ENCODE measurements at places on chromosomes 3 and 15.
A peak's percentile ranks its signal among the peaks of the same experiment; 100 is the strongest.

GRCh38 chr3:134153761-134154160, 96.9 kb downstream of the RYK start:
- DNase-seq, result no peak

DNA sequence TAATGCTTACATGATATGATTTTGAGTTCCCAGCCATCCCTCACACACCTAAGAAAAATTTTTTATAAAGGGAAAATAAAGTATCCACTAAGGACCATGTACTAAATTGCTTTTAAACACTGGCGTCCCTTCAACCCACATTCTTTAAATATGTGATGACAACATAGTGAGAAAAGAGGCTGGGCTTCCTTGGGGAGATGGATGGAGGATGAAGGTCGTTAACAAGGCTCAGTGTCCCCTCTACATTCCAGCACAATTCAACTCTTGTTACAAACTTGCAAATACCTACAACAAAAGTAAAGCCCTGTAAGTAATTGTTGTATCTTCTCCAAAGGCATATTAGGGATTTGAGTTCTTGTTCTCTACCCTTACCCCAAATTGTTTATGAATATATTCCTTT, 87.2 kb upstream of the SLC4A7 start:
- no peak for DNase-seq

DNA sequence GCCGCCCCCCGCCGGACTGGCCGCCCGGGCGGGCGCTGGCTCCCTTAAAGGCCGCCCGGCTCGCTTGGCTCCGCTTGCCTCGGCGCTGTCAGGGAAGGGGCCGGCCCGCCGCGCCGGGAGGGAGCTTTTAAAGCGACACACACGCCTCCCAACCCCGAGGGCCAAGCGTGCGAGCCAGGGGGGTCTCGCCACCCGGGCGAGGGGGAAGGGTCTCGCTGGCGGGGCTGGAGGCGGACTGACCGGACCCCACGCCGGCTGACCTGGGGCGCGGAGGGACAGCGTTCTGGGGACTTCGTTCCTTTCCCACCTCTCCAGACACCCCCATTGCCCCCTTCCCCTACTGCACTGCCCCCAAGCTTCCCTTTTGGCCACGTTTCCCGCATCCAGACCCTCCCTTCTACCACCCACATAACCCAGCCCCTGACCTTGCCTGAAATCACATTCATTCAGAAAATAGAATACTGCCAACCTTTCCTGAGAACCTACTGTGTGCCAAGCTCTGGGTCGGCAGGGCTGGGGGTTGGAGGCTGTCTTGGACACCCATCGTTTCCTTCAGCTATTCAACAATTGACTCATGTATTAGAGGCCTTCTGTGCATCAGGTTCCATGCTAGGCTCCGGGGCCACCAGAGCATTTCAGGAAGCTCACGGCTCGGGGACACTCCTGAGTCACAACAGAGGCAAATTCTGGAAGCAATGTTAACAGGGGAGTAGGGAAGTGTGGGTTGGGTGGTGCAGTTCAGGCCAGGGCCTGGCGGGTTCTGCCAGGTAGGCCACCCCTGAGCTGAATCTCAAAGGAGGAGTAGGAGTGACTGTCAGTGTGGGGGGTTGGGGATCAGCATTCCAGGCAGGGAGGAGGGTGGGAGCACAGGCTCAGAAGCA, at the start of gene INSYN1:
INSYN1 (minus strand) TSS at position 102 of the 881 bp plus-strand sequence. CDS start 2,221 bp downstream, outside the sequence.
- no peak for DNase-seq

DNA sequence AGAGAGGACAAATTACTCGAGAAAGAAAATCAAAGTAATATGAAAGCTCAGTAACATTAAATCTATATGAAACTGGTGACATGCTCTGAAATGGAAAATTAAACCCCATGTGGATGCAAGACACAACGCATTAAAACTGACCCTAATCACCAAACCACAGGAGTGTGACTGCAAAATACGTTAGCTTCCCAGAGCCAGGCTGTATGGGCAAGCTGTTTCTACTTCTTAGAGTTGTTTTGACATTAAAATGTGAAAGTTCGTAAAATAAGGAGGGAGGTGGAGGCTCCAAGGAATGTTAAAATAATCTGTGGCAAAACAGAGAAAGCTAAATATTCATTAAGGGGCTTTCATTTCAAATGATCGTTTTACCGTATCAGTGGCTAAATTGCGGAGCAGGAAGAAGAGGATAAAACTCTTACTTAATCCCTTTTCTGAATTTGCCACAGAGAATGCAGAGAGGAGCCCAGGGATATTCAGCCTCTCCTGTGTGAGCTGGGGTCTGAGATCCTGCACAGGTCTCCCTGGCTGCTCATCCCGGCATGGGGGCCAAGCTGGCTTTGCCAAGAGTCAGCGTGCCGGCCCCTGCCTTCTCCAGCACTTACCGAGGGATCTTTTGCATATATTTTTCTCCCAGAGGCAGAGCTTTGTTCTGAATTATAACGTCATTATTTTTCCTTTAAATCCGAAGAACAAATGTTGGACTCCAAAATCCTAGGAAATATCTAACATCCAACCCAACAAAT, 239.8 kb upstream of the THBS1 start:
- DNase-seq, result no peak

DNA sequence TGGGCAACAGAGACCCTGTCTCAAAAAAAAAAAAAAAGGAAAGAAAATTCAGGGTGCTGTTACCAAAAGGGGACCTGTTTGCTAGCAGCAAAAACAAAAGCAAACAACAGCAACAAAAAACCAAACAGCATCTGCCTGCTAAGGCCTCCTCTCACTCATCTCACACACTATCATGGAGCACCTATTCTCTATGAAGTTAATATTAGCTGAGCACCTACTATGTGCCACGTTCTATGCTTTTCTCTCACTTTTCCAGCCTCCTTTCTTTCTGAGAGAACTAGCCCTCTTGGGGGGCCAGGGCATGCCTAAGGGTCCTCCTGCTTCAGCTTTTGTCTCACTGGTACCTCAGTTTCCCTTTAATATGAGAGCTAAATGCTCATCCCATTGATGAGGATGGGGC, 468 bp upstream of the GPR62 start:
- DNase-seq, result no peak

DNA sequence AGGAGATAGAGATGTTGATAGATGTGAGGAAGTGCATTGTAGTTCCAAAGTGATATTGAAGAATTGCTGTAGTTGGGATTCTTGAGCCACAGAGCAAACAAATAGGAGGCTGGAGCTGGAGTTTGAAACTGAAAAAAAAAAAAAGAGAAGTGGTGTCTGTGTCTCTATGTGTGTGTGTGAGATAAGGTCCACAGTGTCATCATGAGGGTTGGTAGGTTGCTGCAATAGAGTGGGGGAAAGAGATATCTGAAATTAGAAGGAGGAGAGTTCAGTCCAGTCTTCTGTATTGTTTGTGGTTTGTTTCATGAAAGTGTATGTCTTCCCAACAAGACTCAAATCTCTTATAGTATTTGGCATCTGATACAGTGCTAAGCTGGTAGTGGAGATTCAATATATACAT, 37.3 kb upstream of the CACNA1D start:
- no peak for DNase-seq

- DNase-seq, result no peak
Measured at GRCh38 chr15:89904519-89904918, 8.2 kb downstream of the ARPIN start.

DNA sequence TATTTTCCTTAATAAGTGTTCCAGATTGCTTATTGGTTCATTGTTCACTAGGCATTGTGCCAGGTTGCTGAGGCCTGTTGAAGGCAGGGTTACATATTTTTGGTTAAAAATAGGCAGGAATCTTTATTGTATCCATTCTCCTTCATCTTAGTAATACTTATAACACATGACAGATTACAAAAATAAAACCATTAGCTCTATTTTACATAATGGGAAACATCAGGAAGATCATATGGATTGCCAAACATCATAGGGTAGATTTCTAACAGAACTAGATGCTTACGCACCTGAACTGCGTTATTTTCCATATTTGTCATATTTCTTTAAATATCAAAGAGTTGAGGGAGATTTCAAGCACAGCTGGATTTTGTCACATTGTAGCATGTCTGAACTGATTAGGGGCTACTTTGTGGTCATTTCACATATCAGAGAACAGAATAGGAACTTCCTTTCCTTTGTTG, 462.9 kb upstream of the SGO1 start:
- DNase-seq, result no peak

GRCh38 chr15:58457466-58457965, 25.7 kb downstream of the LIPC start:
- no peak for DNase-seq

- DNase-seq, result peak; percentile 64
Measured at GRCh38 chr15:57527382-57528091, 64.2 kb upstream of the MYZAP start.

DNA sequence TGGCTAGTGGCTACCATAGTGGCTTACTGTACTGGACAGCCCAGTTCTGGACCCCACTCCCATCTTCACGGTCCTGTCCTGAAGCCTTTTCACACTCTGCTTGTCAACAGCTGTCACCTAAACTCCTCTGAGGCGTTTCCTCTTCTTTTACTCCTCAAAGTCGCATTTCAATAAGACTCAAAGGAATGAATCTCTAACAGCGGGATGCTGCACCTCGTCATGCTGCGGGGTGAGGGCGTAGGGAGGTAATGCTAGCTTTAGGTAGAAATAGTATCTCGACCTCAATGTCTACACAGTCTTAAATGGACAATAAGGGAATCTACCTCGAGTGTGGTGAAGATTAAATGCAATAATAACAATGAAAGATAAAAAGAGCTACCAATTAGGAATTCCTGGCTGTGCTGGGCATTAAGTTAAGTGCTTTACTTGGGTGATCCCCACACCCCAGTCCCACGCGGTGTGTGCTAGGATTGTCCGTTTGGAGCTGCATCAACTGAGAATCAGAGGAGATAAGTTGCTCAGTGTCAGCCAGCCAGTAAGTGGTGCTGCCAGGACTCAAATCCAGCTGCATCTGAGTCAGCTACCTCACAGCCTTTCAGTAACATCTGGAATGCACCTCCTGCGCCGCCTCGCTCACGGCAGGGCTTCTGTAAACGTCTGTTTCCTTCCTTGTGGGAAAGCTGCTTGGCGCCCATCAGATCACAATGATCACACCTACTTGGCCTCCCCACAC, 14.0 kb downstream of the PLA2G4D start:
- no peak for DNase-seq

- no peak for DNase-seq
Measured at GRCh38 chr15:67578020-67578600, 35.6 kb downstream of the MAP2K5 start.

DNA sequence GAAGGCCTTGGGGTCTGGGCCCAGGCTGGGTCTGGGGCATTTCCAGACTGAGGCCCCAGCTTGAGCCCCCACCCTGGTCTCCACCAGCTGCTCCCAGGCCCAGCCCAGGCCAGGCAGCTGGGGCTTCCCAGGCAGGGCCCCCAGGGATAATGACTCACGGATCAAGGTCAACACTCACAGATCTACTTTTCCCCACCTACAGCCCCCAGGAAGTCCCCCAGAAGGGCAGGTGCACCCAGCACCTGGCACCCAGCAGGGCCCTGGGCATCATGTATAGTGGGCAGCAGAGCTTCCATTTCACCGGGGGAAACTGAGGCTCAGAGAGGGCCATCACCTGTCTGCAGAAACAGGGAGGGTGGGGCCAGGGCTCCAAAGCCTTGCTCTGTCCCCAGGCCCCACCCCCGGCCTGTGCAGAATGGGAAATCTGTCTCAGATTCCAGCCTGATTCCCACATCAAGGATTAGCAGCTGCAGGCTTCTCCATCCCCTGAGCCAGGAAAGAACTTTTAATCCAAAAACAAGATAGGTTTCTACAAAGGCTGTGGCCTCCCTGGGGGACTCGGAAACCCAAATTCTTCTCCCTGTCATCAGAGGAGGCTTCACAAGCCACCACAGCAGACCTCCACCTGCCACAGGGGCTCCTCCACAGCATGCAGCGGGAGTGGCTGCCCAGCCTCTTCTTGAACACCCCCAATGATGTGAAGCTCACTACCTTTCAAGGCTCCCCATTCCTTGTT, 49.8 kb downstream of the IQSEC1 start:
- DNase-seq, result no peak

DNA sequence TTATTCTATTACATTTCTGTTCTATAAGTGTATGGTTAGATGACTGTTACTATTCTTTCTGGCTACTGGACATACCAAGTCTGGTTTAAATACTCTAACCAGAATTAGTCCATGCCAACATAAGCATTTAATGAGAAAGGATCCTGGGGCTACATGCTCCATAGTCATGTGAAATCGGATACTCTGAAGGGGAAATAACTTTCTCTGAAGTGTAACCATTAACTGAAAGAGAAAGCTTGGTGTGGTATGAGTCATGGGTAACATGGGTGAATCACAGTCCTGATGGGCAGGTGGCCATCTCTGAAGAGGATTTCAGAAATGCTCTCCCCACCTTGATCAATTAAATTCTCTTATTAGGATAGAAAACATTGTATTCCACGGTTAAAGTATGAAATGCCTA, 69.4 kb downstream of the FHIT start:
- no peak for DNase-seq

GRCh38 chr15:56640127-56640526, 93.2 kb downstream of the ZNF280D start:
- no peak for DNase-seq

- no peak for DNase-seq
Measured at GRCh38 chr15:38207621-38208020, 45.0 kb upstream of the SPRED1 start.

DNA sequence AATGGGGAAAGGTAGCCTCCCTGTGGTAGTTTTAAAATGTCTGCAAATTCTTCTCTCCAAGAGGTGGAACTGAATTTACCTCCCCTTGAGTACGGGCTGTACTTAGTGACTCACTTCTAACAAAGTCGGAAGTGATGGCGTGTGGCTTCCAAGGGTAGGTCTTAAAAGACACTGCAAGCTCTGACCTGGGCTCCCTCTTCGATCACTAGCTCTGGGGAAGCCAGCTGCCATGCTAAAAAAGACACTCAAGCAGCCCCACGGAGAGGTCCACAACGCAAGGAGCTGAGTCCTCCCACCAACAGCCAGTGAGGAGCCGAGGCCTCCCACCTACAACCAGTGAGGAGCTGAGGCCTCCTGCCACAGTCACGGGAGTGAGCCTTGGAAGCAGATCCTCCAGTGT, 122.0 kb upstream of the HACD2 start:
- DNase-seq, result no peak

DNA sequence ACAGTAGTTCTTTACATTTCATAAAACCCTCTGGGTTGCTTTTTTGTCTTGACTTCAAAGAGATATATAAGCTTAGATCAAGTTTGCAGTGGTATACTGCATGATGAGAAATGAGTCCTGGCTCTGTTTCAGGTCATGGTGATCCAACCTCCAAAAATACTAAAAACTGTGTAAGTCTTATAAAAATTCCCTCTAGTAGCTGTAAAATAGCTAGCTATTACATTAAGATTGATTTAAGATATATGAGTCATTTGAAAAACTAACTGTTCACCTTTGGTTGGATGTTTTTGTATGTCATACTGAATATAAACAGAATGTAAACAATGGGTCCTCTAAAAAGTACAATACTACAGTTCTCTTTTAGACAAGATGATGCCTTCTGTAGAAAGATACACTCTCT, 879.2 kb downstream of the ROBO1 start:
- no peak for DNase-seq

- DNase-seq, result no peak
Measured at GRCh38 chr15:61762676-61763075, 297.6 kb downstream of the VPS13C start.

All from NCI-H2081 treated with DMSO at 0.1 percent for 48 hours (cell line).